Suprapubic skin (tissue), 4 donors: ENCODE measurements at places on chromosomes 2 and 18. TPM values are rescaled to one million over a fixed set of nuclear protein-coding genes. Genes with fewer than 3 reads are reported as not detected.

- H3K27me3 ChIP-seq: no peaks in the 10 kb centered on the region
- H3K36me3 ChIP-seq: no peaks in the 10 kb centered on the region
- no peaks in the 10 kb centered on the region for H3K4me1 ChIP-seq
- no peak for DNase-seq
- H3K27ac ChIP-seq: no peak overlapping the region
- no peak overlapping the region for H3K4me3 ChIP-seq
These were observed 413.6 kb downstream of the PTH2R start for GRCh38 chr2:208820014-208820688.

GRCh38 chr18:69757733-69758132, 189.9 kb downstream of the CD226 start:
- H3K36me3 ChIP-seq: no peaks in the 10 kb centered on the region
- no peaks in the 10 kb centered on the region for H3K27me3 ChIP-seq
- no peak overlapping the region for H3K4me3 ChIP-seq
- peaks cover 3% of the 10 kb centered on the region for H3K4me1 ChIP-seq
- DNase-seq: no peak

SP140 gene
- 0.47 TPM for total RNA-seq

DNA sequence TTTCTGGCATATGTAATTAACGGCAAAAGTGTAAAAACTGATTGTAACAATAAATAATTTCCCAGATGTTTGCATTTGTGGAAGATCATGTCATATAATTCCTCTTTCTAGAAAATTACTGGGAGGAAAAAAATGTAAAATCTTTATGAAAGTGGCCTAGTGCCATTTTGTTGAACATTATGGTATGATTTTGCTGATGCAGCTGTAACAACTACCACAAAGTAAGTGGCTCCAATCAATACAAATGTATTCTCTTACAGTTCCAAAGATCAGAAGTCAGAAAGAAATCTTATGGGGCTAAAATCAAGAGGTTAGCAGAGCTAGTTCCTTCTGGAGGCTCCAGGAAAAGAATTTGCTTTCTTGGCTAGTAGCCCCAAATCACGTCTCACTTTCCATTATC, 281.4 kb downstream of the CCDC178 start:
- no peaks in the 10 kb centered on the region for H3K4me1 ChIP-seq
- no peaks in the 10 kb centered on the region for H3K27me3 ChIP-seq
- H3K36me3 ChIP-seq: no peaks in the 10 kb centered on the region
- no peak for DNase-seq
- H3K27ac ChIP-seq: no peak overlapping the region

DNA sequence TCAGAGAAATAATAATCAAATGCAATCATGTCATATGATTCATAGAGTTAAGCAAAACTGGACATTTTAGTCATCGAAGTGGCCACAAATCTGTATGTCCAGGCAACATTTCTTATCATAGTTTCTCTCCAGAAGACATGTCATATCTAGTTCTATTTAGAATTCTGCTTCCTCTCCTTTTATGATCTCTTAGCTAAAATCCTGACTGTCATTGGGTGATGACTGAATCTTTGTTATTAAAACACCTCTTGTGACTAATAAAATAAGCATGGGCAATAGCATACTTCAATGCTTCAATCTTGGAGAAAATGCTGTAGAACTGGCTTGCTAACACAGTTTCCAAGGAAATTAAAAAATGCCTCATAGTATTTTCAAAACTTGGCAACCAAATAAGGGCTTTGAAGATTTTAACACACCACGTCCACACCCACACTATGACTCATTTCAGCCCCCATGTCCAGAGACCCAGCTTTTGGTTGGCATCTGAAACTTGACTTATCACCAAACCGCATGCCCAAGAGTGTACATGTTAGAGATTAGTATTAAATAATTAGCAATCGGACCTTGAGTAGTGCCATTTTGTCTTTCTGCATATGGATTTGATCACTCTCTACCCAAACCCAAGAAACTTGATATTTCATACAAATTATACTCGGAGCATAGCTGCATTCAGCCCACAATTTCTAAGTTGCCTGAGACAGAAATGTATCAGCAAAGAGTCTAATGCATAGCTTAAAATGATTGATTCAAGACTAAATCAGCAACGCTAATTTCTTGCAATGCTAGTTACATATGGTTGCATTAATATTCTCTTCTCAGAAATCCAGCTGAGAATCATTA, 106.5 kb upstream of the ETAA1 start:
- no peak for DNase-seq
- no peak overlapping the region for H3K27ac ChIP-seq
- peaks cover 3% of the 10 kb centered on the region for H3K4me1 ChIP-seq
- no peaks in the 10 kb centered on the region for H3K36me3 ChIP-seq

DNA sequence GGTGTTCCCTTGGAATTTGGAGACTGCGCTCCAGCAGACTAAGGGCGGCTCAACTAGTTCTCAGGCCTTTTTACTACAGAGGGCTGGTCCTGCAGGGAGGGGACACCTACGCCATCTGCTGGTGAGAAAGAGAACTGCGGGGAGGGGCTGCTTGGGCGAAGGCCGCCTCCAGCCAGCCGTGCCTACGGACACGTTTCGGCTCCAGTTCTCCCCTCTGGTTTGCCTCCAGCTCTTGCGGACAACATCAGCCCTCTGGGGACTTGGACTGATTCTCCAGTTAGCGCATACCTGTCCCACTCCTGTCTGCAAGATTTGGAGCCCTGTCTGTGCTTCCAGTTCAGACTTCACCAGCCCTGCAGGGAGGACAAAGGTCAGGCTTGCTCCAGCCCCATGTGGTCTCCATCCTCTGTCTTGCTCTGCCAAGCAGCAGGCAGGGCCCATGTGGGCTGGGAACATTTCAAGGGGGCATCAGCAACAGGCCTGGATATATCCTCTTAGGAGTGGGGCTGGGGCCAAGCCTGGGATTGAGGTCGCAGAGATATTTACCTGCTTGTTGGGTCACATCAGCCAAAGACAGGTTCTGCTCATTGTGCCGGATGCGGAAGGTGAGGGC, 10.3 kb downstream of the PTPRN start:
- peaks cover 36% of the 10 kb centered on the region for H3K27me3 ChIP-seq
- H3K4me3 ChIP-seq: no peak overlapping the region
- DNase-seq: peak; percentile 91

GRCh38 chr2:183024339-183025095, 13.7 kb downstream of the NCKAP1 start:
- H3K27ac ChIP-seq: no peak overlapping the region
- H3K4me3 ChIP-seq: no peak overlapping the region
- peaks cover 29% of the 10 kb centered on the region for H3K4me1 ChIP-seq
- no peak for DNase-seq

GRCh38 chr18:69871363-69871762, 76.3 kb downstream of the CD226 start:
- no peaks in the 10 kb centered on the region for H3K36me3 ChIP-seq
- H3K27me3 ChIP-seq: no peaks in the 10 kb centered on the region
- H3K4me3 ChIP-seq: no peak overlapping the region
- H3K27ac ChIP-seq: no peak overlapping the region
